ENCODE measurements at places on chromosomes 3 and 15.

GRCh38 chr3:55622733-55623132, 135.6 kb upstream of the WNT5A start:
- no peak for DNase-seq

- no peak for DNase-seq
Measured at GRCh38 chr3:13087320-13087990, 14.2 kb upstream of the IQSEC1 start.

- DNase-seq, result no peak
Measured at GRCh38 chr15:88701561-88702095, 62.8 kb downstream of the ISG20 start.

DNA sequence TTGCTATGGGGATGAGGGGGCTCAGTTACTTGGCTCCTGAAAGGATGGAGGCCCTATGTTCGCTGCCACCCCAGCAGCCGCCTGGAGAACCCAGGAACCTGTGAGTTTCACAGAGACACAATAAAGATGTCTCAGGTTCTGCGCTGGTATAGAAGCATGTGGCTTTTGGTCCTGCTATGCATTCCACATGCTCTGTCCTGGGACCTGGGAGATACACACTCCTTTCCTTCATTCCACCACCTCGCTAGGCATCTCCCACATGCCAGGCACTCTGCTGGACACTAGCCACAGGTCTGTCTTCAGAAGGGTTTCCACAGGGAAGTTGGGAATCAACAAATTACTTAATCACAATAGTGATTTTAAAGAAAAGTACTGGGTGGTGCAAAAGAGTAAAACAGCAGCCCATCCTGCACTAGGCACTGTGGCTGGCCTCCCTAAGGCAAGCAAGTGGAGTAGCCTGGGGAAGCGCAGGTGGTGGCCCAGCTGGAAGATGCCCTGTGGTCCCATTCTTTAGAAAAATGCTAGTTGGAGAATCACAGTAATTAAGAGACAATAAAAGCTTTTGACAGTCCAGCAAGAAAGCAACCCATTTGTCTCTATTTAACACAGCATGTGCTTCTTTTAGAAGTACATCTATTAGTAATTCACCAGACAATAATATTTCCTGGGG, 408.9 kb upstream of the WNT5A start:
- DNase-seq, result no peak

DNA sequence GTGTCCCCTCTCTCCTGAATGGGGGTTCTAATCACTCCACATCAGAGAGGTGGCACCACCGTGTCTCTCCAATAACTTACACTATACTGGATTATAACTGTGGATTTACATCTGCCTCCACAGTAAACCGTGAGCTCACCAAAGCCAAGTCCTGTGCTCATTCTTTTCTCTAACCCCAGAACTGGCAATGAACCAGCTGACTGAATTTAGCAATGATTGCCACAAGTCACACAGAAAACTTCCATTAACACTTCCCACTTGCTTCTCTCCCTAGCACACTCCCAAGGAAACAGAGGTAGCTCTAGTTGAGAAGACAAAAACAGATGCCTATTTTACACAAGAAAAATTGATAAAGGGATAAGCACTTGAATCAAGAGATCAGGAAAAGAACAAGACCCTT, 361.3 kb downstream of the ULK4 start:
- no peak for DNase-seq

DNA sequence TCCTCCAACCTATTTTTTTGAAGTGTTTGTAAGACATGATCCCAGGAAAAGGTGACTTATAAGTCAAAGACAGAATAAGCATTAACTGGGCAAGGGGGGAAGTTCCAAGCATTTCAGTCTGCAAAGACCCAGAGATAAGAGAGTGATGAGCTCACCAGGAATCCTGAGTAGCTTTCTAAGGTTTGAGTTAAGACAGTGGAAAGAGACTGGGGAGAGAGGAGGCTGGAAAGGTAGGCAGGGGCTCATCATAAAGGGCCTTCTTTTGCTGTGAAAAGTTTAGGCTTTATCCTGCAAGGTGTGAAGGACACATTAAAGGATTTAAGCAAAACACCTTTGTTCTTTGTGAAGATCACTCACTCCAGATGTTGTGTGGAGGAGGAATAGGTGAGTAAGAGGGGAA, 438.8 kb downstream of the CHL1 start:
- no peak for DNase-seq

DNA sequence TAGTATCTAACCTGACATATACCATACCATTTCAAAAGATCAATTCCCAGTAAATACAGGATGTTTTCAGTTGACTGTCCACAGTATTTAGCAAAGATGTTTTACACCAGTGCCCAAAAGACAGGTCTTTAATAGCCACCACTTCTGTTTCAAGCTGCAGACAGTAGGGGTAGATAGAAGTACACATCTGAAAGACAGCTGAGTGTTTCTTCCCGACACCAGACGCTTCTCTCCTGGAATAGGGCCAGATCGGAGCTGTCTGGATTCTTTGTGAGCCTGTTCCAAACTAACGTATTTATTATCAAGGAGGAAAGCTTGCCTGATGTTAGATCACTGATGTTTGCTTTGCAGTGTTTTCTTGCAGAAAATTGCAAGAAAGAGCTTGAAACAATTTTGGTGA, 136.1 kb upstream of the RBMS3 start:
- DNase-seq, result no peak

DNA sequence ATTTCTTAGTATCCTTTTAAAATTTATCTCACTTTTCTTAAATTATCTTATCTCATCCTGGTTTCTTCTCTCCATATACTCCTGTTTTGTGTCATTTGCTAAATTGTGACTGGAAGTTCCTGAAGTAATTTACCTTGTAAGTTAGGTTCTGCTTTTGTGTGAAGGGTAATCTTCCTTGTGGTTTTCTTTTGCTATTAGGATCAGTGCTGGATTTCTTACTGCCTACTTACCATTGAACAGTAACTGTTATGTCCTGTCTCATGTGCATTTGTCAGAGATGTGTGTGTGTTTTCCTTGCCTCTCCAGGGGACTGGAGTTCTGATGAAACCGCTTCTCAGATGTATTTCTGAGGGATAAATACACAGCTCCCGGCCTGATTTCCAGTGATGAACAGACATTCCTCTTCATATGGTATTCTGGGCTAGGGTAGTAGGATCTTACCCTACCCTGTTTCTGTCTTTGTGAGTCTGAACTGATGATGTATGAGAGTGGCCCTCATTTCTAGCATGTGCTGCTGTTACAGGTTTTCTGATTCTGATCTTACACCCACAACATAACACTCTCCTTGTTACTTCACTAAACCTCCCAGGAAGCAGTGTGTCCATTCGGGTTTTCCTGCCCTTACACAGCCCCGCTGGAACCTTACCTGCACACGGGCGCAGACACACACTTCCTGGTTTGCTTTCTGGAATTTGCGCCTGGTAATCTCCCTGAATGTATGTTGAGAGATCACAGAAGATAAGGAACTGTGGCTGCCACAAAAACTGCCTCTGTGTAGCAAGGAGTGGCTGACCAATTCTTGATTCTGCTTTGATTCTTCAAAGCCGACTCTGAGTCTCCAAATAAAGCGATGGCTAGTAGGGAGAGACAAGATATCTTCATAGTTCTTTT, 14.7 kb downstream of the PAK2 start:
- DNase-seq, result no peak

- no peak for DNase-seq
Measured at GRCh38 chr3:193828477-193828876, 235.5 kb downstream of the OPA1 start.

GRCh38 chr3:125594581-125595011, 701 bp downstream of the OSBPL11 start:
- DNase-seq, result no peak

DNA sequence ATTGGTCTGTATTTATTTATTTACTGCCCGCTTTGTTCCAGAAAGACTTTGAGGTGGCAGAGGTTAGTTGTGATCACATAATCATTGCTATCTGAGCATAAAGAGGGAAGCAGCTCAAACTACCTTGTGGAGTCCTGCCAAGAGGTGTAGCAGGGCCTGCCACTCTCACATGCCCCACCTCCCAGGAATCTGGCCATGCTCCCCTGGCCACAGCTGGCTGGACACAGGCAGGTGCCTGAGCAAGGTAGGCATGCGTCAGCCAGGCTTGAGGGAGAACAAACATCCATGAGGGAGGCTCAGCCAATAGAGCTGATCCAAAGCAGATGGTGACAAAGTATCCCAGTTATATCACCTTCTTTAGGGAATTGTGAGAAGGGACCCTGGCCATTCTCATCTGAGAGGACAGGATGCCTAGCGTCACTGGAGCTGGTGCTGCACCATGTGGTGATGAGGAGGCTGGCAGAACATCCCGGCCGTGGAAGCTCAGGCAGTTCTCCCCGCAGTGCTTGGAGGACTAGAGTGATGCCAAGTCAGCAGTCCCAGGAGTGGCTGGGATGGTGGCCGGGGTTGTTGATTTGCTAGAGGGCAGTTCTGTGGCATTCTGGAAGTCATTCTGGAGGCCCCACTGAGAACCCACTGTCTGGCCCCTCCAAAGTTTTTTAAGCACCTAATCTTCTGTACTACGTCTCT, 6.8 kb upstream of the POLG start:
- DNase-seq, result no peak

DNA sequence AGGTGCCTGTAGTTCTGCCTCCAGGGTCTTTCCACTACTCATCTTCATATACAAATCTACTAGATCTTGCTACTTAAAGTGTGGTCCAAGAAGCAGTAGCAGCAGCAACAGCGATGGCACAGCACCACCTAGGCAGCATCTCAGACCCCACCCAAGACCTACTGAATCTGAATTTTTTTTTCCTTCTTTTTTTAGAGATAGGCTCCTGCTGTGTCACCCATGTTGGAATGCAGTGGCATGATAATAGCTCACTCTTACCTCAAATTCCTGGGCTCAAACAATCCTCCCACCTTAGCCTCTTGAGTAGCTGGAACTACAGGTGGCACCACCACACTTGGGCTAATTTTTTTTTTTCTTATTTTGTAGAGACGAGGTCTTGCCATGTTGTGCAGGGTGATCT, 346.7 kb upstream of the TGFBR2 start:
- no peak for DNase-seq

DNA sequence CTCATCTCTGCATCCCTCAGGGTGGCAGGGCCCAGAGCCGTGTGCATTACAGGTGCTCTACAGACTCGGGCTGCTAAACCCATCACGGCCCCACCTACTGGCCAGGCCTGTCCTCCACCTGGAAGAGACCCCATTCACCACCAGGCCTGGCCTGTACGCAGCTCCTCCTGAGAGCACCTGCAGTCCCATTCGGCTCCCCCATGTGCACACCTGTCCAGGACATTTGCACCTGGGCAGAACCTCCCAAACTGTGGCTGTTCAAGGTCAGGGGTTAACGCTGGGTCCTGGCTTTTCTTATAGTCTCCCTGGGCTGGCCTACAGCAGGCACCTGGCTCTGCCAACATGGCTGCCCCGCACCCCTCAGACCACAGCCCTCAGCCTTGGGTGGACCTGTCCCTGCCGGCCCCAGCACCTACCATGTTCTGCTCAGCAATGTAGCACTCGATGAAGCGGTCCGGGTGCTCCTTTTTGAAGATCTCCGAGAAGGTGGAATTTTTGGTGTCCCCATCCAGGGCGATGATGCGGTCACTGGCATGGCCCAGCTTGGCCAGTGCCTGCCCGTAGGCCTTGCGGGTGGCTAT, 25.7 kb downstream of the TKT start:
- no peak for DNase-seq

All from stimulated activated CD4-positive, alpha-beta T cell treated with anti-CD3 and anti-CD28 coated beads, TNF-alpha, amount 100 ng/mL, for 1 hour (primary cell).